ENCODE measurements at places on chromosomes 2 and 18. TPM values are rescaled to one million over a fixed set of nuclear protein-coding genes. Genes with fewer than 3 reads are reported as not detected.

DNA sequence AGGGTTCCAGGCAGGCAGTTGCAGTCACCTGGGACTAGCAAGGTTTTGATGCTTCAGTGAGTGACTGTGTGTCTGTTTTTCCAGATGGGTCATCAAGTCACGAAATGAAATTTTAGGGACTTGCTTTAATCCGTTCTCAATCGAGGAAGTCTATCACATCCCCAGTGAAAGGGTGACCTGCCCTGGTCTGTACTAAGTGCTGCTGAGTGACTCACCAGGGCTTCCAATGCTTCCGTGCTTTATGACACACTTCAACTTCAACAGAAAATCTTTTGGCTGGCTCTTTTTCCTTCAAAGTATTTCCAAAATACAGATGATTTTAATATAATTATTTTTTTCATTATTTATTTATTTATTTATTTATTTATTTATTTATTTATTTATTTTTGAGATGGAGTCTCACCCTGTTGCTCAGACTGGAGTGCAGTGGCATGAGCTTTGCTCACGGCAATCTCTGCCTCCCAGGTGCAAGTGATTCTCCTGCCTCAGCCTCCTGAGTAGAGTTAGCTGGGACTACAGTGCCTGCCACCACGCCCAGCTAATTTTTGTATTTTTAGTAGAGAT, 18.4 kb downstream of the TFCP2L1 start:
- DNase-seq = no peak

Gene SH3BP4
- 15.7 TPM for polyA plus RNA-seq

GRCh38 chr2:230879891-230880290, 15.1 kb downstream of the ITM2C start:
- DNase-seq = no peak

Gene LRRC30
- 1.4 TPM for polyA plus RNA-seq

- no peak for DNase-seq
Observed at GRCh38 chr2:7902251-7902765, 779.5 kb upstream of the ID2 start.

DNA sequence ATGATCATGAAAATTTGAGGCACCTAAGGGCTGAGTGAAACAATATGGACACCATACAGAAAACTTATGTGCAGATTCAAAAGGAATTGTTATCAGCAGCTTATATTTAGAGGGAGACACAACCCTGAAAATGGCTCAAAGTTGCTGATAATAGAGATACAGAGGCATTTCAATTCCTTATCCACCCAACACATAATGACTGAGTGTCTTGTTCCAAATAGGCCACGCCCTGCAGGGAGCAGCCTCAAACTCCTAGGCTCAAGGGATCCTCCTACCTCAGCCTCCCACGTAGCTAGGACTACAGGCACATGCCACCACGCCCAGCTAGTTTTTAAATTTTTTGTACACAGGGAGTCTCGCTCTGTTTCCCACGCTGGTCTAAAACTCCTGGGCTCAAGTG, 79.0 kb downstream of the LBH start:
- no peak for DNase-seq

- DNase-seq = no peak
Observed at GRCh38 chr2:45964906-45965305, 313.4 kb downstream of the PRKCE start.

Gene GLI2
- 19.7 TPM for polyA plus RNA-seq

- DNase-seq = no peak
Observed at GRCh38 chr2:27687232-27687631, 23.5 kb downstream of the SLC4A1AP start.

Gene LYPD1
- 15.4 TPM for polyA plus RNA-seq

DNA sequence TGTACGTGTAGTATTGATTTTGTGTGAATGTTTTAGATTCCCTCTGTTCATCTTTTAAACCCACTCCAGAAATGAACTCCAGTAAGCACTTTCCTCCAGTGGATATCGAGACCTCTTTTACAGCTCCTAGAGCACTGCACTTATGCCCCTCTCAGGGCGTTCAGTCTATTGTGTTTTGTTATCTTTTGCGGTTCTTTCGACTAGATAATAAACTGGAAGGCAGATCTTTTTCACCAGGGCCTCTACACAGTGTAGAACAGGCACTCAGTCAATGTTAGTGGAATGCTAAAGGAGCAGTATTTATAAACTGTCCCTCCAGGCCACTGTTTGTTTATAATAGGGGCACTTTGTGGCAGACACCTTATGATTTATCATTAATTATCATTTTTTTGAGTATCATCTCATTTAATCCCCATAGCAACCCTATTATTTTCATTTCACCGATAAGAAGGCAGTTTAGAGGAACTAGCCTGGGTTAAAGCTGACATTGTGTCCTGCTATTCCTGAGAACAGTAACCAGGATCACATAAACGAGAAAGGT, 742 bp upstream of the SOS1 start:
- DNase-seq = peak; percentile 17

GRCh38 chr2:190627448-190628412, 21.2 kb upstream of the NAB1 start:
- peak; percentile 93 for DNase-seq

DNA sequence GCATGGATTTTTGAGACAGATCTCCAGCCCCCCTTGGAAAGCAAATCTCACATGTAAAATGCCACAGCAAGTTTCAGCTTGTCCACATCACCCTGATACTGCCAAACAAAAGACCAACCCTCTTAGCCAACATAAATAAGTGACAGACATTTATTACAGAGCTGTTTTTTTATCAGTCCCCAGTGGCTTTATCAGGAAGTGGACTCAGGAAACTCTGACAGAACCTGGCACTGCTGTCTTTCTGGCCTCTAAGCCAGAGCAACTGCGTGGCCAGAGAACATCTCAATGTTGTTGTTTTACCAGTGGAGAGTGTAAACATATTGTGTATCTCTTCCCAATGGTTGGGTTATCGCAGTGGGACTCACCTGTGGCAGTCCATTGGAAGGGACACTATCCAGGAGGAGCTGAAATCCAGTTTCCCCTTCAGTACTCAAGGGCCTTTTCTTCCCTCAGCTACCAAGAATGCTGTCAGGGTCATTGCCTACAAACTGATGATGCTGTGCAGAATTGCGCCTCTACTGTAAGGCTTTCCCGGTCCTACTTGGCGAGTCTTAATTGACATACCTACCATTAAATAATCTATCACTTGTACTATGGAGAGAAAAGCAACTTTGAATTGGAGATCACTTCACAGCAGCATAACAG, 22.0 kb downstream of the SLC14A1 start:
- DNase-seq = no peak

DNA sequence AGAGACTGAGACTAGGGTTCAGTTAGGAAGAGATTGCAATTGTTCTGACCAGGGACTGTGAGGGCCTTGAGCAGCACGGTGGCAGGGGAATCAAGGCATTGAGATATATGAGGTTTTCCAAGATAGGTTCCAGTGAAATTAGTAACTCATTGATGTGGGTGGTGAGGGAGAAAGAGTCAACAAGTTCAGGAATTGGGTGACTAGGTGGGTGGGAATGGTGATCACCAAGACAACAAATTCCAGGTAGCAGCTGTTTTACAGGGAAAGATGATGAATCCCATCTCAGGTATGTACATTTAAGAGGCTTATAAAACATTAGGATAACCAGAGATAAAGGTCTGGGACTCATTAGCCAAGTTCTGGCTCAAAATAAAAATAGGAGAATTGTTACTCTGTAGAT, 251.5 kb upstream of the MGAT5 start:
- DNase-seq = no peak

DNA sequence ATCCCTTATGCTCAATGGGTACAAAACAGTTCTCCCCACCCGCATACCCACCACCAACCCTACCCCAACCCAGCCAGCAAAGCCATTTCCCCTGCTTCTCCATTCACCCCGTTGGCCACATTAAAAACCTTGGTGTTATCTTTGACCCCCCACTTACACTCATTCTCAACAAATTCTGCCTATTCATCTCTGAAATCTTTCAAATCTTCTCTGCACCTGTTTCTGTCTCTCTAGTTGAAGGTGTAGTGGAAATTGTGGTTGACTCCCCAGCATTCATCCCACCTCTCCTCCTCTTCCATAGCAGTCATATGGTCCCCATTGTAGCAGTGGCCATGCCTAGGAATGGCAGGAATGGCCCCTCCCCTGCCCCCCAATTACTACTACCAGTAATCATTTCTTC, 20.5 kb upstream of the TET3 start:
- no peak for DNase-seq

DNA sequence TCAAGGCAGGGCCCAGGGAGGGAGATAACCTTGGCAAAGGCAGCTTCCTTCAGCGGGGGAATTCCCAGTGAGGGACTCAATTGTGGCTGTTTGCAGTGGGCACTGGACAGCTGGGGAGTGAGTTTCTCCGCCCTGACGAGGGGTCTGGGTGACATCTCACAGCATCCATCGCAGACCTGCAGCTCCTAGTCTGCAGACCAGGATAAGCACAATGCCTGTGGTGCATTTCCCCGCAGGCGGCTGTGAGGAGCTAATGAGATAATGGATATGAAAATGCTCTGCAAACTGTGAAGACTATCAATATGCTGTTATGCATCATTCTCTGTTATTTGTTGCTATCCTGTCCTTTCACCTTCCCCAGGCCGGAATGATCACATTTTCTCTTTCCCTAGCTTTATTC, 30.0 kb upstream of the CYP1B1 start:
- DNase-seq = no peak

DNA sequence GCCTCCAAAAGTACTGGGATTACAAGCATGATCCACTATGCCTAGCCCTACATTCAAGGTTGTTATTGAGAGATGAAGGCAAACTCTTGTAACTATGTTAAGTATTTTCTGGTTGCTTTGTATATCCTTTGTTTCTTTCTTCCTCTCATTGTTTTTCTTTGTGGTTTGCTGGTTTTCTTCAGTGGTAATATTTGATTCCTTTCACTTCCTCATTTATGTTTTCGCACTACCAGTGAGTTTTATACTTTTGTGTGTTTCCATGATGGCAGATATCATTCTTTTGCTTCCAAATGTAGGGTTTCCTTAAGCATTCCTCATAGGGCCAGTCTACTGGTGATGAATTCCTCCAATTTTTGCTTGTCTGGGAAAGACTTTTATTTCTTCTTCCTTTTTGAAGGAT, 90.2 kb downstream of the NCK2 start:
- no peak for DNase-seq

DNA sequence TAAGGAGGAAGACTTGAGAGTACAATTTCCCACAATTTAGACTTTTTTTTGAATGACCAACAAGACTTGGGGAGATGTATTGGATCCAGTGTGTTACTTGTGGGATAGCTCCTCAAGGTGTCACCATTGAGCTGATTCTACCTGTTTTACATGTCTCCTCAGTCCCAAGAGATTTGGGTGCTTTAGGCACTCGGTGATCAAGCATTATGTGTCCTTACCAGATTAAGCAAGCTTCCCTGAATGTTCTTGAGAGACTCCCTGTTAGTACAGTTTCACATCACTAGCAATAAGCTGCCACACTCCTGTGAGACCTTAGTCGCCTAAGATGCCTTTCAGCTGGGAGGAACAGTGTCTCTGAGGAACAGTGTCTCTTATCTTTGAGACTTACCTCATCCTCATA, 384.3 kb upstream of the SYT4 start:
- DNase-seq = peak; percentile 46

GRCh38 chr2:239687441-239687840, 286.6 kb upstream of the HDAC4 start:
- DNase-seq = no peak

Gene METTL4
- 12.6 TPM for polyA plus RNA-seq

Gene G6PC2
- not detected for polyA plus RNA-seq

- no peak for DNase-seq
Observed at GRCh38 chr2:47483191-47483590, 80.2 kb downstream of the MSH2 start.

DNA sequence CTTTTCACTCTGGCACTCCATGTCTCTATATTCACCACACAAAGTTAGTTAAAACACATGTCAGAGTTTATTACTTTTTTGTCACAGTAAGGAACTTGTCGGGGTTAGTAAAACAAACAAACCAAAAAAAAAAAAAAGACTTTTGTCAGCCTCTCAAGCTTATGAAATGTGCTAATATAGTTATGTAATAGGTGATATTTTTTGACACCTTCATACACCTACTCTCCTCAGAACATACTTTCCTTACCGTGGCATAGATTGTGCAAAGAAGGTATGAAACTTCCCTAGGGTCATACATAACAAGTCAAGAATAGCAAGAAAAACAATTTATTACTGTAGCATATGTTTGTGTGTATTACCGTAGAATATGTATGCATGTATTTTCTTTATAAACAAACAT, 633.3 kb downstream of the CNTNAP5 start:
- DNase-seq = no peak

- DNase-seq = peak; percentile 10
Observed at GRCh38 chr2:27427863-27428212, 593 bp upstream of the NRBP1 start.

Gene SLC9A4
- polyA plus RNA-seq = not detected

Gene DDX1
- polyA plus RNA-seq = 88.8 TPM

DNA sequence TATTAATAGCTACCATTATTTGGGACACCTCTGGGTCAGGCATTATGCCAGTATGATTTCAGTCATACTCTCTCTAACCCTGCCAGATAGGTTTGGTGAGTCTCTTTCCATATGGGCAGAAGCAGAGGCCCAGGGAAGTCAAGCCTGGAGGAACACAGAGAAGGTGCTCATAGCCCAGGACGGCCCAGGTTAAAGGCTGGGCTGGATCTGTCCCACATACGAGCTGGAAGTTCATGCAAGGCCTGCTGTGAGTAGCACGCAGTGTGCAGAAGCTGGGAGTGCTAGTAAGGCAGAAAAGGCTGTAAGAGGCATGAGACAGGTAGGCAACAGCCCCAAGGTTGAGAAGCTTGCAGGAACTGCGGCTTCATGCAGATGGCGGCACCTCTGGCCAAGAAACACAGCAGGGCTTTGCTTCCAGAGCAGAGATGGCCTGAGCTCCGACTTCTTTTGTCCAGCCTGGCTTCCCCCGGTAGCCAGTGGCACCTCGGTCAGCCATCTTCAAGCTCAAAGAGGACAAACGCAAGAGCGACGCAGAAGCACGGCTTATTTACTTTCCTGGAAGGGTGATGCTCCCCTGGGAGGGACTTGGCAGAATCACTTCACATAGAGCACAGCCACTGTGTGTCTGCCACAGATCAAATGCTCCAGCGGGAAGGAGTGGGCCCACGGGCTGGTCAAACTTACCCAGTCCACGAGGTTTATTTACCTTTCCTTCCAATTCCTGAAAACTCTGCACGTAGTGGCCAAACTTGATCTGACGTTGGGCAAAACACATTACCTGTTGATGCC, 58.5 kb upstream of the MAP4K4 start:
- no peak for DNase-seq

- peak; percentile 91 for DNase-seq
Observed at GRCh38 chr2:8676191-8676920, 5.5 kb upstream of the ID2 start.

DNA sequence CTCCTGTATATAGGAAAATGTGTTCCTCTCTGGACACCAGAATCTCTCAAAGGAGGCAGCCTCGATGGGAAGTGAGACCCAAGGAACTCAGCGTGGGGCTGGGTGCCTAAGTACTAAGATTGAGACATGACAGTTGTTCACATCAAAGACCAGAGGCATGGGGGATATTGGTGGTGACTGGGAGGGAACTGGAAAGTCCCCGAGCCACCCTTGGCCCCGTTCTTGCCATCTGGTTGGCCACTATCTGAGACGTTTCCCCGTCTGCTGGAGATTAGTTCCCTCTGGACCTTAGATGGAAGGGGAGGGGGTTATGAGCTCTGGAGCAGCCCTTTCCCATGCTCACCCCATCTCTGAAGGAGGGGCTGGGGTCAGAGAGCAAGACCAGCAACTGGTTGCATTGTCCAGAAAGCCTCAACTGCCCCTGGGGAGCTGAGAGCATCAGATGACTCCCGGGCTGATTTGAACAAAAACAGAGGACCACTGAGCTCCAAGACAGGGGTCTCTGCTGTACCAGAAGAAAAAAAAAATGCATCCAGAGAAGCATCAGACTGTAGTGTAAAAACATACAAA, 11.8 kb downstream of the FBLN7 start:
- DNase-seq = no peak

Gene UGT1A5
- not detected for polyA plus RNA-seq

Gene MARCHF4
- 0.04 TPM for polyA plus RNA-seq

Gene NXPH2
- 13.3 TPM for polyA plus RNA-seq
